ENCODE measurements at places on chromosomes 1 and 21.
A peak's percentile ranks its signal among the peaks of the same experiment; 100 is the strongest.

- no peak for DNase-seq
Observed at GRCh38 chr1:3502641-3503524, 48.4 kb downstream of the ARHGEF16 start.

DNA sequence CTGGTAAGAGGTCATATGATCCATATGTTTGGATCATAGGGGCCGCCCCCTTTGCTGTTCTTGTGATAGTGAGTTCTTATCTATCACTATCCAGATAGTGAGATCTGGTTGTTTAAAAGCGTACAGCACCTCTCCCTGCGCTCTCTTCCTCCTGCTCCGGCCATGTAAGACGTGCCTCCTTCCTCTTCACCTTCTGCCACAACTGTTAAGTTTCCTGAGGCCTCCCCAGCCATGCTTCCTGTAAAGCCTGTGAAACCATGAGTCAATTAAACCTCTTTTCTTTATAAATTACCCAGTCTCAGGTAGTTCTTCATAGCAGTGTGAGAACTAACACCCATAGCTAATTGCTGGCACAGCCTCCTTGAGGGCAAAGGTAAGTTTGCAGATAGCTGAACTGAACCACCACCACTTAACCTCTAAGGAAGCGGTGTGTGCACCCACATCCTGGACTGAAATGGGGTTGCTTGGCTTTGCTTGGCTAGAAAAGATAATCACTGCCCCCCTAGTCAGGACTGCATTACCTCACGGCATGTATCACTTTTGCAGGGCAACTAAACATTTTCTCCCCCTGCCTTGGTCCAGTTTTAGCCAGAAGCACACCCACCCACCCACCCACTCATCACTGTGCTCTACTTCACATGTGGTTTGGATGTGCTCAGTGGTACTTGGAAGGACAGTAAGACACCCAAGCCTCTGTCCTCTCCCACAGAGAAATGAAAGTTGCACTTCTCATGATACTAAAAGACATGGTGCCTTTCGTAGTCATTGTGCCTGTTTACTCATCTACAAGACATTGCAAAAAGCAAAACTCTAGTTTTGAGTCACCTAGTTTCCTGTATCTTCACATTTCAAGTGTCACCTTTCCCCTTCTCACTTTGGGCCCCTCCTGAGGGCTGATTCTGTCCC lies 23.1 kb upstream of the PTAFR start:
- no peak for DNase-seq

DNA sequence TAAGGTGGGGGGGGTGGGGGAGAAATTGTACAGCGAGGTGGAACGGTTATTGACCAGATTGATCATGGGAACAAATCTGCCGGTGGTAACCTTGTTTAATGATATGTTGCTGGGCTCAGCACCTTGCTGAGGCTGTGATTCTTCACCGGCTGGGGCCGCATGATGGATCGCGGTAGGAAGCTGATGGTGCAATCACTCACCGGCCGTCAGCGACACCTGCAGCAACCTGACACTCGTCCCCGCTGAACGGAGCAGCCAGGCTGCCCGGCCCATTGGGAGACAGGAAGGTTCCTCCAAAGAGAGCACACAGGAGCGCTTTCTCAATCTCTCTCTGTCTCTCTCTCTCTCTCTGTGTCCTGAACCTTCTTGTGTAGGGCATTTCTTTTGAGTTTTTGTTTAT lies 128.5 kb upstream of the RRP15 start:
- no peak for DNase-seq

DNA sequence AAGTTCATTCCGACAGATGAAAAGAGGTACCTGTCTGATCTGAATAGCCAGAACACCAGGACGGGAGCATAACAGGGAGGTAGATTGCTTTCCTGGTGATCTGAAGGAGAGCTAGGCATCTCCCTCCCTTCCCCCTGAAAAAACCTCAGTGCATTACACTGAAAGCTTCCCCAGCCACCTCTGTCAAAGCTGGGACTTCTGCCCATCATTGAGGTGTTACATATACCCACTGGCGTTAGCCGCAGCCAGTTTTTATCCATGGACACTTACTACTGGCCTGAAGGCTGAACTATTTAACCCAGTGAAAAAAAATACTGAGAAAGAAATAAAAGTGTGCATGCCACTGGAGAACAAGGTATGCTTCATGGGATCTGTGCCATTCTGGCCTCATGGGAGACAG lies 568.3 kb upstream of the ADAMTS5 start:
- no peak for DNase-seq

DNA sequence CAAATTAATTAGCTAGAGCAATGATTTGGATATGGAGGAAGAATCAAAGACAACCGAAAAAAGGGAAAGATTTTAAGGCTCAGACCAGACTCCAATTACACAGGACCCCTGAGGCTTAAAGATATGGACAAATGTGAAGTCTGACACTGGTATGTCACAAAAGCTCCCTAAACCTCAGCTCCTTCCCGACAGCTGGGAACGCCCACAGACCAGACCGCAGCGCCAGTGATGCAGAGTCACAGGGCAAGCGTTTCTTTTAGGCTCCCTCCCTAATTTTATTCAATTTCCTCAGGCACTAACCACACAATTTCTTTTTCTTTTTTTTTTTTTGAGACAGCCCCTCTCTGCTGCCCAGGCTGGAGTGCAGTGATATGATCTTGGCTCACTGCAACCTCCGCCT lies 40.2 kb downstream of the NID1 start:
- DNase-seq = no peak

DNA sequence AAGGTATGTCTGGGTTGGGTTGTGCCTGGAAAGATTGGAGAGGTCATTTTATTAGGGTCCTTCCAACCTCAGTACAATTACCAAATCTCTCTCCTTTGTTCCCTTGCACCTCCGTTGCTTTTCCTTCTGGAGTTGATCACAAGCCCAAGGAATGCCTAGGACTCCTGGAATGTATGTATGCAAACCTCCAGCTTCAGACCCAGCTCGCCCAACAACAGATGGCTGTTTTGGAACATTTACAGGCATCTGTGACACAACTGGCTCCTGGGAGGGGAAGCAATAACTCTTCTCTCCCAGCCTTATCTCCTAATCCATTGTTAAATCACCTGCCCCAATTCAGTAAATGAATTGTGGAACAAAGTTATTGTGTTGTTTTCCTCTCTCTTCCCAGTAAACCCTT lies 8.3 kb downstream of the TSACC start:
- DNase-seq = no peak

DNA sequence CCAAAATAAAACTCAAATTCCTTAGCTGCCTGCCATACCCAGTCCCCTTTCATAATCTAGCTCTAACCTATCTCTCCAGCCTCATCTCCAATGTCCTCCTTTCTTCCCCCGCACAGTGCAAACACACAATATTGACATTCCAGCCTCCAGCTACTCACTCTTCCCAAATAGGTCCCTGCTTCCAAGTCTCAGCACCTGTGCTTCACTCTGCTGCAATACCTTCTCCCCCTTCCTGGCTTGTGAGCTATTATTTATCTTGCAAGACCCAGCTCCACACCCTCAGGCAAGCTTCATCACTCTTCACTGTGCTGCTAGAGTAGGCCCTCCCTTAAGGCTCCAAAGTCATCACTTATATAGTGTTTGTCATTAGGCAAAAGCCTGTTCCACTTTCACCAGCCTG lies 9.7 kb downstream of the PLPP3 start:
- no peak for DNase-seq

GRCh38 chr1:228162286-228163006 lies 3.2 kb upstream of the IBA57 start:
- no peak for DNase-seq

DNA sequence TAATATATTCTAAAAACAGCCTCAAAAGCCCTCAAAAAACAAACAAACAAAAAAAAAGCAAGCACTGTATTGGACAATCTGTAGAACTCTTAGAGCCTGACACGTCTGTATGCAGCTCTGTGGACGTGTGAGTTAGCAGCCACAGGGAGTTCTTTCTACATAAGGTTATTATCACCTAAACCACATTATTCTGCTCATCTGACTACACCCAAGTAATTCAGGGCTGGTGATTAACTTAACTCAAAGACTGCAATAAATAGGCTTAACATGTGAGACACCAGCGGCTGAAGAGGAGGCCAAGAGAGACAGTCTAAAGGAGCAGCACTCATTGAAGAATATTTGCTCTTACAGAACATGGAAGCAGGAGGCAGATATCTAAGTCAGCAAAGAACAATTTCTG lies 316.0 kb downstream of the VAV3 start:
- DNase-seq = no peak

GRCh38 chr1:111672331-111672730 lies 52.7 kb downstream of the RAP1A start:
- no peak for DNase-seq

DNA sequence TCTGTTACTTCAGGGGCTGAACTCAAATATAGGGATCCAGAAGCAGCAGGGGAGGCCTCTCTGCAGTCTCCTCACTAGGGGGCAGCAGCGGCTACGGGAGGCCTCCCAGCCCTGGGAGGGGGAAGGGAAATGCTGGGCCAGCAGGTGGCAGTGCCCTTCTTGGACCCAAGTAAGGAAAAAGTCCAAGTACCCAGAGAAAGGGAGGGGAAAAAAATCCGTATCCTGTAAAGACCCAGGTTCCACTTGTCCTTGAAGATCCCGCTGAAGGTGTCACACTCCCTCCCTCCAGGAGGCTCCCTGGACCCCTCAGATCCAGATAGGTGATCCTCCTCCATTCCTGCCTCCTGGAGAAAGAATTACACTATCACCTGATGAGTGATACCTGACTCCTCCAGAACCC lies 14.1 kb upstream of the NUAK2 start:
- DNase-seq = no peak

DNA sequence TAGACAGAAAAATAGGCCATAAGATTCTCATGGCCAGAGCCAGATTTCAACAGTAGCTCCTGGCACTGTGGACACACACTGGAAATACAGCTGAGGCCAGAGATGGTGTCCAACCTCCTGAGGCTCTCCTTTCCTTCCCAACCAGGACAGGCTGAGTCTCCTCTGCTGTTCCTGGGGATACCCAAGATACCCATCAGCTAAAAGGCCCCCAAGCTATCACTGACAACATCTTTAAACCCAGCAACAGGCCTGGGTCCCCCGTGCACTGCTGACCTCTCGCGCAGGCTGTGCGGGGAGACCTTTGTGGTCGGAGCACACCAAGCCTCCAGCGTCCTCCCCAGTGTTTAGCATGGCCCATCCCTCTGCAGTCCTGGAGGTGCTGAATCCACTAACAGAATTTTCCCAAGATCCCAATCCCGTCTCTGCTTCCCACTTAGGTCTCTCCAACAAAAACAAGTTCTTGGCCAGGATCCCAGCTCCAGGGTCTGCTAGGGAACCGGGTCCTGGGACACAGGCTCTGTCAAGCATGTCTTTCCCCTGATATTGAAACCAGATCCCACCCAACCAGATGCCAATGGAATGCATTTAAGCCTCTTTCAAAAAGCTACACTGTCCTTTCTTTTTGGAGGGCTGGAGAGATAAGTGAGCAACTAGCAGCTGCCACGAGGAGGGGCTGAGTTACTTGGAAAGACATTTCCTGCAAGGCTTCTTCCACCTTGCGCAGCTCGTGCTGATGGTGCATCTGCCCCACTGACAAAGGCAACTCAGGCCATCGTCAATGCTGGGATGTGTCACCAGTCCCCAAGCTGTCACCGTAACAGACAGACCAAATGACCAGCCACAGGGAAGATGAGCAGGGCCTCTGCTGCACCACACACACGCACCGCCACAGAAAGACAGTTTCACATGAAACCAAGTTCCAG lies 73.2 kb downstream of the BCAR3 start:
- DNase-seq = no peak

- no peak for DNase-seq
Observed at GRCh38 chr1:93732514-93732913, 50.9 kb upstream of the BCAR3 start.

DNA sequence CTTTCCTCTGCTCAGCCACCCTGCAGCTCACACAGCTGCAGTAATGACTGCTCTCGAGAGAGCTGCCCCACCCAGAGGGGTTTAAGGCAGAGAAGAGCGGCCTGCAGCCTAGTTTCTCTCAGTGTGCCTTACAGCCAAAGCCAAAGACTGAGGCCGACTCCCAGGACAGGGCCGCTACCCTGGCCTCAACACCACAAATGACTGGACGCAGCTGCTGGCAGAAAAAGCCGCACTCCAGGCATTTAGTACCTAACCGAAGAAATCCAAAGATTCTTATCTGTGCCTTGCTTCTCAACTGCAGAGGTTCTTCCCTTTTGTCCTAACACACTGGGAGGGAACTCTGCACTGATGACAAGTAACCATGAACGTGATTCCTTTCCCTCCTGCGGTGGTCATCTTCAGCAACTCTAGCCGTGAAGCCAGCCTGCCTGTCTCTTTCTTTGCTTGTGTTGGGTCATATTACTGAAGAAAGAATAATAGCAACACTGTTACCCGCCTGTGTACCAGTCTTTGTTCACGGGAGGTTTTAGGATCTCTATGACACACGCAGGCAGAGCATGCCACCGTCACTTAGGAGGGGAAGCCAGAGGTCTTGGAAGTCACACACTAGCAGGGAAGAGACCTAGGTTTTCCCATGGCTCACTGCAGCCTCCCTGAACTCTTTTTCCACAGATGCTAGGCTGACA lies 202.7 kb downstream of the RHOU start:
- DNase-seq = peak; percentile 26

GRCh38 chr1:44587796-44588460 lies 86.4 kb downstream of the TMEM53 start:
- DNase-seq = no peak

DNA sequence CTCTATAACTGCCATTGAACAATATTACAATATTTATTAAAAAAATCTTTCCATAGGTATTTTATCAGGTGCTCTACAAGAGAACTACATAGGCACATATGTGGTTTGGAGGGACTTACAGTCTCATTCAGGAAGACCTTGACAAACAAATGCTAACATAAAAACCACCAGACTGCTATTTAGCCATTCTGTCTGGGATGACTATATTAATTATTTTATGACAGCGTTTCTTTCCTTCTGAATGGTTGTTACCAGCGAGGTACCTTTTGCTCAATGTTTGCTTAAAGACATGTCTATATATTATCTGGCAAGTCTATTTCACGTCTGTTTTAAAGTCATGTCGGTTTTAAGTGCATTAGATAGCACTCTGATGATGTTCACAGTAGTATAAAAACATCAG lies 69.7 kb downstream of the RUNX1 start:
- no peak for DNase-seq

- no peak for DNase-seq
Observed at GRCh38 chr21:45836694-45837670, 144.6 kb upstream of the COL6A1 start.

DNA sequence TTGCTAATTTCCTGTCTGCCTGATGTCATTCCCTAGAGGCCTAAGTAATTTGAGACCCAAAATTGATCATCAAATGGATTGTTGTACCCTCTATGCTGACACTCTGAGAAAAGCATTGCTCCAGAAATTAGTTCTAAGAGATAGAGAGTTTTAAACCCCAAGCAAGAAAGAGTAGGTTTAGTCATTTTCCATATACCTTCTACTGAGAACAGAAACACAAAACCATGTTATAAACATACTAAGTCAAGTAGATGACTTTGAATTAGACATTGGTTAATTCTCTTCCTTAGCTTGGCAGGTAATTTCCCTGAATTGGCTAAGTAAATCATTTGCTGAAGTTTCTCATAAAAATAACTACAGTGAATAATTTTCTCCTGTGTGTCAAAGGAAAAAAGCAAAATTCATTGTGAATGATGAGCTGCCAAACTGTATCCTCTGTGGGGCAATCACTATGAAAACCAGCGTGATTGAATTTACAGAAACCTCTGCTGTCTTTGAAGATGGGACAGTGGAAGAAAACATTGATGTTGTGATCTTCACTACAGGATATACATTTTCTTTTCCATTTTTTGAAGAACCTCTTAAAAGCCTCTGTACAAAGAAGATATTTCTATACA lies 20.1 kb downstream of the FMO4 start:
- no peak for DNase-seq
